CD4-positive, alpha-beta T cell treated with Interleukin-2 at 100 ng/mL for 4 hours (primary cell): ENCODE measurements at places on chromosomes 6 and 20.

GRCh38 chr20:5863040-5863833 lies 87.1 kb downstream of the TRMT6 start:
- DNase-seq: no peak

DNA sequence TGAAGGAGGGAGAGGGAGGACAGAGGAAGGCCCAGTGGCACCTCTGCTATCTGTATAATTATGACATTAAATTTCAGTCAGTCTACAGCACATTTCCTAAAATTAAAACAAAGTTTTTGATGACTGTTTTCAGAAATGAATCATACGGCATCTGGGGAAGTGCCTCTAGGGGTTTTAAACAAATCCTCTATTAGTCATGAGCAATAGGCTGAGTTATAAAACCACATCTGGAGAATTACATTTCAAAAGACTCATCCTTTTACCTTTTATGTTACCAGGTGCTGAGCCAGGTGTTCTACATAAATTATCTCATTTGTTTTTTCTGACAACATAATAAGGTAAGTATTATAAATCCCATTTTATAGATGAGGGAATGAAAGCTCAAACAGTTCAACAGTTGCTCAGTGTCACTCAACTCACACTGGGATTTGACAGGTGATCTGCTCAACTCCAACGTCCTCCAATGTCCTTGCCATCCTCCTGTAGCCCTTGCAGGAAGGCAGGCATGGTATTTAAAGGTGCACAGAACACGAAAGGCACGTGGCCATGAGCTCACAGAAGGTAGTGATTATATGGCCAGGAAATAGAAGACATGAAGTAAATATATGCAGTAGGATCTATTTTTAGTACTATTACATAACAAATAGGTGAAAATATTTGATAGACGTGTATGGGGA lies 184.2 kb upstream of the MAN1A1 start:
- DNase-seq: peak; percentile 4

DNA sequence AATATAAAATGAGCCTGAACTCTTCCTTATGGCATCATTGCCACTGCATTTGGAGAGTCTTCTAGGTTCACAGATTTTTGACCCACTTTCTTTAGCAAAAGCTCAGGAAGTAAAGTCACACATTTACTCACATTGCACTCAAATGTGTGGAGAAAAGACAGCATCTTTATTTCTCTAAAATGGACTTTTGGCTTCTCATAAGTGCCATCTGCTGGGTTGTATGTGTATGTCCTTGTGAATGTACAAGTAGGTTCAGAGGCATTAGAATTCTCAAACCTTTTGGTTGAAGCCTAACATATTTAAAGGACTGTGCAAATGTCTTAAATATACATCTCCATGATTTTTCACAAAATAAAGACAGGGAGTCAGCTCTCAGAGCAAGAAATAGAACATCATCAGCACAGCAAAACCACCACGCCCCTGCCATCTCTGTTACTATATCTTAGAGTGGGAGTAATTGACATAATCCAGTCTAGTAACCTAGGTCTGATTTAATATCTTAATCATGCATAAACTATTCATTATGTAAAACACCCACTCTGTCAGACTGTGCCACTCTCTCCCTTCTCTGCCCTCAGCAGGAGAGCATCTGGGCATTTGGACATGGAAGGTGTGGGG lies 42.2 kb upstream of the SPTLC3 start:
- DNase-seq: no peak

GRCh38 chr20:8722277-8722928 lies 346.5 kb upstream of the PLCB4 start:
- peak; percentile 57 for DNase-seq

DNA sequence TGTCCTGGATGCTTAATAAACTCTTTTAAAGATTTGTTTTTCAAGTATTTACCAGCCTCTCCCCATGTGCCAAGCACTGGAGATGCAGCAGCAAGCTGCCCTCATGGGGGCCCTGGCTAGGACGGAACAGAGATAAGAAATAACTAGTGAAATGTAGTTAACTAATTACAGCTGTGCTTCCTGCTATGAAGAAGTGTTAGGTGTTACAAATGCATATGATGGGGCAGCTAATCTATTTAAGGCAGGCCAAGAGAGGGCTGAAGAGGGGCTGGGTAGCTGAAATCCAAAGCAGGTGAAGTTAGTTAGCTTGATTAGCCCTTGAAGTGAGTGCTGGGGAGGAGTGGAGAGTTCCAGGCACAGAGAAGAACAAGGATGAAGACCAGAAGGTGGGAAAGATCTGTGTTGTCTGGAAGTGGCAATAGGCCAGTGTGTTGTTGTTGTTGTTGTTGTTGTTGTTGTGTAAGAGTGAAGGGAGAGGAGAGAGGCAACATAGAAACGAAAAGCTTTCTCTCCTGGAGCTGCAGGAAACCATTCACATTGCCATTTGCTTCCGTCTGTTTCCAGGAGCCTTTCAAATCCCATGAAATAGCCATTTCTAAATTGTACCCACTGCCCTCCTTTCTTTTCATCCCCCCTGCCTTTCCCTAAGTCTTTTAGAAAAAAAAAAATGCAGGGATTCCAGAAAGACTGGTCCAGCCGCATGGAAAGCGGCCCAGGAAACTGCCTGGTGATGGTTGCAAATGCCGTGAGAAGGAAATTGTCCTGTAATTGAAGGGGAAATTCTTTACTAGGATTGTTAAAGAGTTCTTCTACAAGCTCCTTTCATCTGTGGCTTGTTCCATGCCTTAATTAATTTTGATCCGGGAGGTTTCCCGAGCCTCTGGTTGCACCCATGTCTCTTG lies 119.6 kb downstream of the TFAP2C start:
- no peak for DNase-seq

- DNase-seq: no peak
Measured at GRCh38 chr6:141199074-141199473, 933.7 kb upstream of the GJE1 start.

DNA sequence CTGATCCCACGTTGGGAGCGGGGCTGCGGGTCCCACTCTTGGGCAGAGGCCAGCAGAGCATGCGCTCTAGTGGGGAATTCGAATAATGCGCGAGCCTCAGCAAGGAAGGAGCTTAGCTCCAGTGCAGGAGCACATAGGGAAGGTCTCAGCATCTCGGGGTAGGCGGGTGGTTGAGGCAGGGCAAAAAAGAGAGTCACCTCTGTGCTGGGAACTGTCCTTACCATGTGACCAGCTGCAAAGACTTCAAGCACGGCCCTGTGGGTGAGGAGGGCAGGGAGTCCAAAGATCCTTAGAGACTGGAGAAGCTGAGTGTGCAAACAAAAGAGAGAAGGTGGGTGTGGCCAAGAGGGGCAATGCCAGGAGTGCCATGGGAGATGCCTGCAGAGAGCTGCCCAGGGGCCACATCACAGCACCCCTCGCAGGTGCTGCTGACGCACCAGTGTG lies 79.2 kb upstream of the CD93 start:
- no peak for DNase-seq

- no peak for DNase-seq
Measured at GRCh38 chr20:6746901-6747609, 20.4 kb upstream of the BMP2 start.

DNA sequence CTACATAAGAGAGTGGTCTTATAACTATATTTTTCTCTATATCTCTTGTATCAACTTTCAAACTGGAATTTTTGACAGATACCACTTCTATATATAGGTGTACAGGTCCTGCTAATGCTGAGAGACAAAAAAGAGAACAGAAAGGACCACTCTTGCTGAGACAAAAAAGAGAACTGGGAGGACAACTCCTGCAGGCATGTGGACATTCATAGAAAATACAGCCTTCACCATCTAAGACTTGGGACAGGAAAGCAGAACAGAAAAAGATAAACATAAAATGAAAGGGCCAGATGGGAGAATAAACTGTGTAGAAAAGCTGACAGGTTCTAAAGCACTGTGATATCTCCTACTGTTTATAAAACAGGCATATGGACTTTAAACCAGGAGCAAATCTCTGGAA lies 541.0 kb upstream of the ADGRB3 start:
- DNase-seq: no peak

DNA sequence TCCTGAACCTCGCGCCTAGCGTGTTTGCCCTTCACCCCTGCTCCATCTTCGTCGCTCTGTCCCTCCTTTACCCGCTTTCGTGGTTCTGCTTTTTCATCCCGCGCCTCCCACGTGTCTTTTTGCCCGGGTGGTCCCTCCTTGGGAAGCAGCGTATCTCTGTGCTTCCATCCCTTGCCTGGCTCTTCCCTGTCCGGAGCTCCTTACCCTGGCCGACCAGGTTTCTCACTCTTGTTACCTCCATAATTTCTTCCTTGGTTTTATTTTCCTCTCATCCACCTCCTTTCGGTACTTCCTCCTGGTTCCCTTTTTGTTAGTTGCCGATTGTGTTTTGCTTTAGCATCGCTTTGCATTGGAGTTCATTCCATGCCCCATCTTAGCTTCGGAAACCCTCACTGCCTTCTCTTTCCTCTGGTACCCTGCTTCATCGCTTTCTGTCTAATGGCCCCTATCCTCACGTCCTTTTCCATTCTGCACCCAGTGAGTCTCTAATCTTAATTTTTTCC lies 735 bp downstream of the FAM135A start:
- DNase-seq: peak; percentile 13

DNA sequence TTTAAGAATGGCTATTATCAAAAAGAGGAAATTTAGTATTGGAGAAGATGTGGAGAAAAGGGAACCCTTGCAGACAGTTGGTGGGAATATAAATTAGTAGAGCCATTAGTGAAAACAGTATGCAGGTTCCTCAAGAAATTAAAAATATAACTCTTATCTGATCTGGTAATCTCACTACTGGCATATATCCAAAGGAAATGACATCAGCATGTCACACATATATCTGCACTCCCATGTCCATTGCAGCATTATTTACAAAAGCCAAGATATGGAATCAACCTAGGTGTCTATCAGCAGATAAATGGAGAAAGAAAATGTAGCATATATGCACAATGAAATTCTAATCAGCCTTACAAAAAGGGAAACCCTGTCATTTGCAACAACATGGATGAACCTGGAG lies 2.6 kb downstream of the SIRPG start:
- peak; percentile 48 for DNase-seq

DNA sequence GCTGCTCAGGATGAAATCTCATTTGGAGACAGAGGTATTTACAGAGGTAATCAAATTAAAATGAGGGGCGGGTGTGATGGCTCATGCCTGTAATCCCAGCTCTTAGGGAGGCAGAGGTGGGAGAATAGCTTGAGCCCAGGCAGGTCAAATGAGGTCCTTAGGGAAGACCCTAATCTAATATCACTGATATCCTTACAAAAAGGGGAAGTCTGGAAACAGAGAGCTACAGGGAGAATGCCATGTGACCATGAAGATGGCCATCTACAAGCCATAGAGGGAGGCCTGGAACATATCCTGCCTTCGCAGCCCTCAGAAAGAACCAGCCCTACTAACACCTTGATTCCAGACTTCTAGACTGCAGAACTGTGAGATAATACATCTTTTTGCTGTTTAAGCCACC lies 8.3 kb downstream of the MTCL3 start:
- no peak for DNase-seq

DNA sequence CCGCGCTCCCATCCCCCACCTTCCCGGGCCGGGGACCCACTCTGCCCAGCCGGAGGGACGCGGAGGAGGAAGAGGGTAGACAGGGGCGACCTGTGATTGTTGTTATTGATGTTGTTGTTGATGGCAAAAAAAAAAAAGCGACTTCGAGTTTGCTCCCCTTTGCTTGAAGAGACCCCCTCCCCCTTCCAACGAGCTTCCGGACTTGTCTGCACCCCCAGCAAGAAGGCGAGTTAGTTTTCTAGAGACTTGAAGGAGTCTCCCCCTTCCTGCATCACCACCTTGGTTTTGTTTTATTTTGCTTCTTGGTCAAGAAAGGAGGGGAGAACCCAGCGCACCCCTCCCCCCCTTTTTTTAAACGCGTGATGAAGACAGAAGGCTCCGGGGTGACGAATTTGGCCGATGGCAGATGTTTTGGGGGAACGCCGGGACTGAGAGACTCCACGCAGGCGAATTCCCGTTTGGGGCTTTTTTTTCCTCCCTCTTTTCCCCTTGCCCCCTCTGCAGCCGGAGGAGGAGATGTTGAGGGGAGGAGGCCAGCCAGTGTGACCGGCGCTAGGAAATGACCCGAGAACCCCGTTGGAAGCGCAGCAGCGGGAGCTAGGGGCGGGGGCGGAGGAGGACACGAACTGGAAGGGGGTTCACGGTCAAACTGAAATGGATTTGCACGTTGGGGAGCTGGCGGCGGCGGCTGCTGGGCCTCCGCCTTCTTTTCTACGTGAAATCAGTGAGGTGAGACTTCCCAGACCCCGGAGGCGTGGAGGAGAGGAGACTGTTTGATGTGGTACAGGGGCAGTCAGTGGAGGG lies 2.8 kb downstream of the SOX4 start:
- DNase-seq: no peak

- no peak for DNase-seq
Measured at GRCh38 chr6:111238464-111239119, 151.3 kb downstream of the SLC16A10 start.

DNA sequence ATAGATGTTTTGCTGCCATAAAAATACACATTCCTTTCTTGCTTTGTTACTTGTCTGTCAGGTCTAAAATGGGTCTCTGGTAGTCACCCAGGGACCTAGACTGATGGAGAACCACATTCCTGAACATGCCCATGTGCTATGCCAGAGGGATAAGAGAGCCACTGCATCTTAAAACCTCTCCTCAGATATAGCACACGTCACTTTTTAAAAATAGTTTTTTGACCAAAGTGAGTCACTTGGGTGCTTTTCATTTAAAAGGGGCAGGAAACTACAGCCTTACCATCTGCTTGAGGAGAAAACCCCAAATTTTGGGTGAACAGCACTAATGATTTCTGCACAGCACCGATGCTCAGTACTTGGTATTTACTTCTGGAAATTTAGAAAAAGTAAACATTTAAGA lies 197.8 kb downstream of the OGFRL1 start:
- no peak for DNase-seq

GRCh38 chr20:52078289-52078688 lies 113.3 kb downstream of the ZFP64 start:
- no peak for DNase-seq

- peak; percentile 78 for DNase-seq
Measured at GRCh38 chr6:32666420-32667300, at the start of gene HLA-DQB1. Gene HLA-DQB1, minus strand, starts transcription at chr6:32666657. Its CDS starts 50 bp downstream, at chr6:32666607.
